ENCODE measurements at places on chromosomes 12 and 14.

DNA sequence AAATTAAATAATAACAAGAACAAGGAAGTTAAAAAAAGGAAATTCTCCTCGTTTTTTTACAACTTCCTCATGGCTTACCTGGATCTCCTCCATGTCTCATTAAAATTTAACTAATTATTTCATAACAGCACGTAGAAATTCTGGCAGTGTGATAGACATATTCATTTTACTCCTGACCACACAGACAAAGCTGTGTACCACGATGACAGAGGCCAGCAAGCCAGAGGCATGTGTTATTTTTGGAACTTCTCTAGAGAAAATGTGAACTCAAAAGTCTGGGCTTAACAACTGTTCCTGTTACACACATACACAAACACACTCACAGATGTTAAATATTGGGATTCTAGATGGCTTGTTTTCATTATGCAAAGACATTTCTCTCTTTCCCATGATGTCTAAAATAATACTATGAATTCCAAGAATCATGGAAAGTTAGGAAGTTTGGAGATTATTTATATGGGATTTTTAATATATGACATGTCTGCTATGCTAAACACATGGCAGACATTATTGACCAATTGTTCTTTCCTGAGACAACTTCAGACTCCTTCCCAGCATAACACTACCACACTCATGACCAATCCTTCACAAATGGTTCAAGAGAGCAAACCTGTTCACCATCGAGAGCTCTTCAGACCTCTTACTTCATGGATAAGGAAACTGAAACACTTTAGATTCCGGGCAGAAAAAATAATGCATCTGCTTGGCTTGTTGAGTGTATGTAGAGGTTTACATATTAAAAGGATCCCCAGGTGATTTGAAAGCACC is 158.7 kb downstream of the DACT1 start:
- no peak for DNase-seq

GRCh38 chr12:108302016-108302402 is 37.1 kb downstream of the CMKLR1 start:
- no peak for DNase-seq

GRCh38 chr12:65232476-65233077 is 45.9 kb upstream of the MSRB3 start:
- DNase-seq, result no peak

- DNase-seq, result no peak
These were observed 27.3 kb downstream of the SLC25A47 start for GRCh38 chr14:100350276-100350926.

DNA sequence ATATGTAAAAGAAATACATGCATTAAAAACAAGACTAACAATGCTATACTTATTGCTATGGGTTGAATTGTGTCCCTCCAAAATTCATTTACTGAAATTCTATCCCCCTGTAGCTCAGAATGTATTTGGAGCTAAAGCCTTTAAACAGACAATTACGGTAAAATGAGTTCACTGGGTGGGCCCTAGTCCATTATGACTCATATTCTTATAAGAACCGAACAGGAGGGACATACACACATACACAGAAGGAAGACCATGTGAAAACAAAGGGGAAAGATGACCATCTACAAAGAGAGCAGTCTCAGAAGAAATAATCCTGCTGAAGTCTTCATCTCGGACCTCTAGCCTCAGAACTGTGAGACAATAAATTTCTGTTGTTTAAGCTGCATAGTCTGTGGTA is 77.1 kb upstream of the ANKS1B start:
- DNase-seq, result no peak

DNA sequence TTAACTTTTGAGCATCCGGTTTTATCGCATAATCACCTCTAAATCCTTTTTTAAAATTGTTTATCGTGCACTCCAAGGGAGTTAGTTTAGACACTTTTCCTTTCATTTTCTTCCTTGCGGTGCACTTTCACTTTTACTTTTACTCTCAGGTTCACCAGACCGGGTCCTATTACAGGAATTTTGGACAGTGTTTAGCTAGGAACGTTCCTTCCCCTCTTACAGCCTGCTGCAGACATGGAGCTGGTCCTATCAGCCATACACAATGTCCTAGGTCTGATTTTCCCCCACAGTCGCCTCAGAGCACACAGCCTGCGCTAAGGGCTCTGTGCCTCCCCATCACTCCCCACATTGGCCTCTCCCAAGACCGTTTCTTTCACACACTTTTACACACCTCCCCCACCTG is 103.9 kb downstream of the ALG10 start:
- no peak for DNase-seq

- DNase-seq, result no peak
These were observed 10.2 kb downstream of the USP15 start for GRCh38 chr12:62270384-62270783.

GRCh38 chr14:71478542-71478941 is 453.7 kb upstream of the RGS6 start:
- no peak for DNase-seq

DNA sequence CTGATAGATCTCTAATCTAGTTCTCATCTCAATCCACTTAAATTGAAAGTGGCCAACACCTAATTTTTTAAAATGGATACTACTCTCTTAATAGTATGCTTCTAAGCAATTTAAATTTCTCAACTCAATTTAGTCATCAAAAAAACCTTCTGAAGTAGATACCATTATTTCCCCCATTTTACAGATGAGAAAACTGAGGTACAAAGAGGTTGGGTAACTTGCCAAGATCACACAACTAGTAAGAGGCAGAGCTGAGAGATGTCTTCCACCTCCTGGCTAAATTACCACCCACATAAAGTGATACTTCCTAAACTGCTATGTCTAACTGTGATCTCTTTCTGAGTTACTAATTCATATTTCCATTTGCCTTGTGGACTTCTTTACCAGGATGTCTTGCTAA is 6.6 kb downstream of the EXOC5 start:
- DNase-seq, result no peak

GRCh38 chr12:52235001-52235764 is 2.1 kb downstream of the KRT7 start:
- DNase-seq, result no peak

GRCh38 chr14:39372656-39373055 is 59.6 kb downstream of the FBXO33 start:
- no peak for DNase-seq

DNA sequence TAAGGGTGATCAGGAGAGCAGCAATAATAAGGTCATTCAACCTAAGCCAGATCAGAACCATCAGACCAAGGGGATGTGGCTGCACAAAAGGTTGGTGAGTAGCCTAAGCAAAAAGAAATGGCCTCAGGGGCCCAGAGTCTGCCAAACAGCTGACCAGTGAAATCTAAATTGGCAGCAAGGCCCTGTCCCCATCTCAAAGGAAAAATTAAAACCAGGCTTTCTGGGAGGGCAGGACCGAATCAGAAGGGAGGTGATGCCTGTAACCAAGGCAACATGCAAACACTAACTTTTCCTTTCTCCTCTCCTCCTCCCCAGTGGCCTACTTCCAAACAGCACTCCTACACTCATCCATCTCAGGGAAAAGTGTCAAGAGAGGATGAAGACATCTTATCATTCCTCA is 256.4 kb downstream of the NUAK1 start:
- DNase-seq, result no peak

- no peak for DNase-seq
These were observed 62.3 kb upstream of the PPP1R12A start for GRCh38 chr12:79997096-79997791.

- DNase-seq, result no peak
These were observed 336.3 kb downstream of the BMP4 start for GRCh38 chr14:53620317-53620716.

GRCh38 chr14:102878174-102878969 is 44.1 kb upstream of the AMN start:
- DNase-seq, result no peak

- DNase-seq, result no peak
These were observed 198.6 kb downstream of the FLRT2 start for GRCh38 chr14:85728476-85729065.

DNA sequence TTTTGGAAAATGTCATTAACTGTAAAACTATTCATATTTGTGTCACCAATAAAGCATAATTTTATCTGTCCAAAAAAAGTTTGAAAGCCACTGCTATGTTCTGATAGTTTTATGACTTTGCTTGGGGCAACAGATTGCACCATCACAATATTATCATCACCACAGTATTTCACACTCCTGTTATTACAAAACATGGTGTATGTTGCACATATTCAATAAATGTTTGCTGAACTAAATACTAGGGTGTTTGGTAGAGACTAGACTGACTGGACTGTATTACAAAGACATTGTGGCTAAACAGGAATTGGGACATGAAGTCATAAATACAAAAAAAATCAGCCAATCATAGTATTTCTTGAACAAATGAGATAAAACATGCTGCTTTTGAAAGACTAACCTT is 55.1 kb downstream of the PAWR start:
- no peak for DNase-seq

Data from esophagus squamous epithelium (tissue), 5 donors.